Thymus (tissue), 14 donors: ENCODE measurements at places on chromosomes 16 and 17.

DNA sequence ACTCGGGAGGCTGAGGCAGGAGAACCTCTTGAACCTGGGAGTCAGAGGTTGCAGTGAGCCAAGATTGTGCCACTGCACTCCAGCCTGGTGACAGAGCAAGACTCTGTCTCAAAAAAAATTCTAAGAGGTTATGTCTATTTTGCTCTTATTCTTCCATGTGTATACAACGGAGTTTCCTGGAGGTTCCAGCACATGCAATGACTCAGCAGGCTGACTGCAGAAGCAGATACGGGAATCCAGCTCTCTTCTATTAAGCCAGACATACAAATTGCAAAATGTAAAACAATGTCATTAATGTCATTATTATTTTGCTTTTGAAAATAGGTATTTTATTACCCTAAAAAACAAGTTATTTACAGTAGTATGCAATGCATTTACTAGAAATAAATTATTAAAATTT lies 18.4 kb downstream of the MIEF2 start:
- H3K27ac ChIP-seq = no peak overlapping the region
- no peaks in the 10 kb centered on the region for H3K4me1 ChIP-seq
- H3K36me3 ChIP-seq = peaks cover 80% of the 10 kb centered on the region

DNA sequence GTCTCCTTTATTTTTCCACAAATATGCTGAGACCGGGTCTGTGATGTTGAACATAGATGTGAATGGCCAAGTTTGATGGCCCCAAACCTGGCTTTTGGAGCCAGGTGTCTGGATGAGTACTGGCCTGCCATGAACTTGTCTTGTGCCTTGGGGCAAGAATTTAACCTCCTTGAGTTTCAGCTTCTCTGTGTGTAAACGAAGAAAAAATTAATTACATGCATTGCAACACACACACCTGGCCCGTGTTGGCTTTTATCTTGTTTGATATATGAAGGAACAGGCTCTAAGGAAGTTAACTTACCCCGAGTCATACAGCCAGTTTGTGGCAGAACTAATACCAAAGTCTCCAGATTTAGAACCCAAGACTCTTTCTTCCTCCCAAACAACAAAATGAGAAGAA lies 13.1 kb downstream of the FBXO39 start:
- H3K27me3 ChIP-seq = no peaks in the 10 kb centered on the region
- no peaks in the 10 kb centered on the region for H3K4me1 ChIP-seq
- no peaks in the 10 kb centered on the region for H3K36me3 ChIP-seq
- DNase-seq = no peak
- H3K4me3 ChIP-seq = no peak overlapping the region

DNA sequence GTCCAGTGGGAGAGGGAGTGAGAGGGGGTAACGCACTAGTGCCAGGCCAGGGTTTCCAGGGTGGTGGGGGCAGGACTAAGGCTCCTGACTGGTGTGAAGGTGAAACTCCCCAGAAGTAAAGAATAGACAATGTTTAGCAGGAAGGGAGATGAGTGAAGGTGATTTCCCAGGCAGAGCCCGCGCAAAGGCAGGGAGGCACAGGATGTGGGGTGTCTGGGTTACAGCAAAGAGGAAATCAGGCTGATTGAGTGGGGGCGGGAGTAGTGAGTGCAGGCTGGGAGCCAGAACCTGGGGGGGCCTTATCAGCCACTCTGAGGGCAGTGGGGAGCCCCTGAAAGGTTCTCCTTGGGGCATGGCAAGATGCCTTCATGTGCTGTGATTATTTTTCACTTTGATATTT lies 167.5 kb downstream of the UTP18 start:
- H3K27ac ChIP-seq = peak overlapping the region; percentile 59
- H3K36me3 ChIP-seq = no peaks in the 10 kb centered on the region
- H3K27me3 ChIP-seq = no peaks in the 10 kb centered on the region
- peak; percentile 19 for DNase-seq
- H3K4me1 ChIP-seq = peaks cover 3% of the 10 kb centered on the region

DNA sequence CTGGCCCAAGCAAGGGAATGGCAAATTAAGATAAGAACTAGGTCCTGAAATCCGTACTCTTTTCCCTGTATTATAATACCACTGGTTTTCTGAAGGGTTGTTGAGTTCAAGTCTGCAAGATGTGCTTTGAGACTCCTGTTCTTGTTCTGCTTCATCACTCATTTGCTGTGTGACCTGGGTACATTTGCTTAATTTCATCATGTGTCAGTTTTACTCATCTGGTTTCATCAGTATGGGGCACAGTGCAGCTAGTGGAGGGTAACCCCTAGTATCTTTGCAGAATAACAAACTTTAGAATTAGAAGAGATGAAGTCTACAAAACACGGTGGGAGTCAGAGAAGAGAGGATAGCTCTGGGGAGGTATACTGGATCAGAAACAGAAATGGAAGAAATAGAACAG lies 21.9 kb upstream of the EFCAB13 start:
- H3K27ac ChIP-seq = no peak overlapping the region
- H3K27me3 ChIP-seq = no peaks in the 10 kb centered on the region
- no peak overlapping the region for H3K4me3 ChIP-seq
- H3K36me3 ChIP-seq = no peaks in the 10 kb centered on the region

GRCh38 chr17:79612468-79613194 lies 1.8 kb upstream of the RBFOX3 start:
- DNase-seq = peak; percentile 2
- no peaks in the 10 kb centered on the region for H3K36me3 ChIP-seq
- no peaks in the 10 kb centered on the region for H3K4me1 ChIP-seq
- H3K27me3 ChIP-seq = peaks cover 50% of the 10 kb centered on the region

- no peaks in the 10 kb centered on the region for H3K36me3 ChIP-seq
- H3K27me3 ChIP-seq = no peaks in the 10 kb centered on the region
- H3K4me1 ChIP-seq = peaks cover 4% of the 10 kb centered on the region
- no peak for DNase-seq
- H3K4me3 ChIP-seq = no peak overlapping the region
Observed at GRCh38 chr16:82016263-82016662, 5.0 kb upstream of the SDR42E1 start.

DNA sequence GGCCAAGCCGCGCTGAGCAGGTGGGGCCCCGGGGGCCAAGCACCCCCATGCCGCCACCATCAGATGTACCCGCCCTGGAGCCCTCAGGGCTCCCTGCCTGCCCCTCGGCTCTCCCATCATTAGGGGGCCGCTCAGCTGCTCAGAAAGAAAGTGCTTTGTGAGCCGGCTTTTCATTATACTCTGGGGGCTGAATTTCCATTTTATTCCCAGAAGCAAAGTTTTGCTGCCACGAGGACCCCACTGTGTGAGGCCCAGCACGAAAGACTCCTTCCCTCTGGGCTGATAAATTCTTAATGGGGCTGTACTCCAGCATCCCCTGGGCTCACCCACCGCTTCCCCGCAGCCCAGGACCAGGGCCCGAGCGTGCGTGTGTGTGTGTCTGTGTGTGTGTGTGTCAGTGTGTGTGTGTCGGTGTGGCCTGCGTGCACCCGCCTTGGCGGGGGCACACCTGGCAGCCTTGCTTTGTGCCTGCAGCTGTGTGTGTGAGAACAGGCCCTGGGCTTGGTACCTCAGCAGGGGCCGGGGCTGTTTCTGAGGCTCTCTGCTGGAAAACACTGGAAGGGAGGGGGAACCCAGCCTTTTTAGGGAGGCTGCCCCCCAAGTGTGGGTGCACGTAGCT lies 103.0 kb upstream of the GSE1 start:
- no peak for DNase-seq
- H3K4me1 ChIP-seq = peaks cover 15% of the 10 kb centered on the region
- peaks cover 13% of the 10 kb centered on the region for H3K36me3 ChIP-seq
- no peak overlapping the region for H3K27ac ChIP-seq
- no peak overlapping the region for H3K4me3 ChIP-seq
- H3K27me3 ChIP-seq = no peaks in the 10 kb centered on the region
